IPS DF 19.7 (cell line): ENCODE measurements at places on chromosomes 1 and 21.

GRCh38 chr1:205339717-205340116 is 17.0 kb downstream of the KLHDC8A start:
- DNase-seq = no peak

GRCh38 chr21:41966041-41966833 is 12.4 kb upstream of the C2CD2 start:
- no peak for DNase-seq

- DNase-seq = no peak
Measured at GRCh38 chr1:7481194-7481593, 289.9 kb upstream of the VAMP3 start.

DNA sequence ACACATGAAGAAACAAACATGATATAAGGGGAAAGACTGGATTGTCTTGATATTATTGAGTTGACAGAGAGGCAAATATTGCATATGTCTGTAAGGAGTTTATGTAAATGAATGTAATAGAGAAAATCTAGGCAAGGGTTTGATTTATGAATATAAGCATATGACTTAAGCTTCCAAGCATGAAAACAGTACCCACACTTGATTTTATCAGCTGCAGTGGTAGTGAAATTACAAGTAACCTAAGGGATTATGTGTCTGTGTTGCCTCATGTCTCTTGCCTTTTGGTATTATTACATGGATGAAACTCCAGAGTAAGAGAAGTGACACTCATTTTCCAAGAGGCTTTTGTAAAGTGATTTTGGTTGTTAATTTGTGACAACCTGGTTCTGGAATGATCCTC is 1678.9 kb downstream of the KCNT2 start:
- DNase-seq = no peak

- no peak for DNase-seq
Measured at GRCh38 chr1:23167353-23168078, 1.1 kb downstream of the LUZP1 start.

GRCh38 chr1:217650674-217651073 is 19.5 kb downstream of the SPATA17 start:
- DNase-seq = no peak

DNA sequence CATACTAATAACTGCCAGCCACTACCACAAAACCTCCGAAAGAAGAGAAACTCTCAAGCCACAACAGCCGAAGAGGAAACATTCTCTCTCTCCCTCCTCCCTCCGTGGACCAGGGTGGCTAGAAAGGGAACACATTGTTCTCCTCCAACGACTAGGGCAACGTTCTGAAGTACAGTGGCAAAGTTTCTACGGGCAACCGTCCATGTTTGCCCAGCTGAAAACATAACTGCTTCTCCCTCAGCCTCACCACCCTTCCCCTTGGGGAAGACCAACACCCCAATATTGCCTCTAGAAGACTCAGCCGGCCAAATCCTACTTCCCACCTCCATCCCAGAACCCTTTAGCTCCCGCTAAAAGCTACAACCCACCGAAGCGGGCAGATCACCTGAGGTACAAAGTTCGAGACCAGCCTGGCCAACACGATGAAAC is 2.0 kb downstream of the GLUL start:
- no peak for DNase-seq

DNA sequence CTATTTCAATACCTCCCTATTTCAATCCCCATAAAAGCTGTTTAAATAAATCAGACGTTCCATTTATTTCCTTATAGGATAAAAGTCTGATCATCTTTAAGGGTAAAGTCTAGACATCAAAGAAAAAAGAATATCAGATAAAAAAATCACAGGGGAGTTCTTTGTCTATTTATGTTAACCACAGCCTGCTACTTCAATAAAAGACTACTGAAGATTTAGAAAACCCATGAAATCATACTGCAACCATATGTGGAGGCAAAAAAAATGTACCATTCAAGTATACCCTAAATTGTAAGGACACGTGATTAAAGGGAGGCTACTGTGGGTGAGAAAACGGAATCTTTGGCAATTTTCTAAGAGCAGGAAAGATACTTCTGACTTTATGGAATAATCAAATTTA is 108.2 kb upstream of the TNFSF4 start:
- no peak for DNase-seq

GRCh38 chr1:46991083-46991923 is 32.2 kb upstream of the CYP4X1 start:
- DNase-seq = no peak

DNA sequence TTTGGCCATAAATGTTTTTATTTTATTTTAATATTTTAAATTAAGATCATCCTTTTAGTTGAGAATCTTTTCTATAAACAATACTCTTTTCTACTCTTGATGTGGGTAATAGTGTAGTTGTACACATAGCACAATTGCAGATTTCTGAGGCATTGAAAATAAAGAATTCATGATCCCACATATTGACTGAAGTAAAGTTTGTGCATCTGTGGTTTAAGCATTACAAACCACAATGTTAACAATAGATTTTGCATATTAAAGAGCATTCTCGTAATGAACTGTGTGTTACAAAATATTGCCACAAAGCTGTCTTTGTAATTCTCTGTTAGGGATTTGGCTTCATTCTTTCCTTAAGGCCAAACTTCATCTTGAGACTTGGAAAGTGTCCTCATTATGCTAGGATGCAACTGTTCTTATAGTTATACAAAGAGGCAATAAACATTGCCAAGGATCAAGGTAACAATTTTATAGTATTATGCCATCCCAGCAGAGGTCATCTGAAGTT is 256.8 kb downstream of the OLFM3 start:
- DNase-seq = no peak

DNA sequence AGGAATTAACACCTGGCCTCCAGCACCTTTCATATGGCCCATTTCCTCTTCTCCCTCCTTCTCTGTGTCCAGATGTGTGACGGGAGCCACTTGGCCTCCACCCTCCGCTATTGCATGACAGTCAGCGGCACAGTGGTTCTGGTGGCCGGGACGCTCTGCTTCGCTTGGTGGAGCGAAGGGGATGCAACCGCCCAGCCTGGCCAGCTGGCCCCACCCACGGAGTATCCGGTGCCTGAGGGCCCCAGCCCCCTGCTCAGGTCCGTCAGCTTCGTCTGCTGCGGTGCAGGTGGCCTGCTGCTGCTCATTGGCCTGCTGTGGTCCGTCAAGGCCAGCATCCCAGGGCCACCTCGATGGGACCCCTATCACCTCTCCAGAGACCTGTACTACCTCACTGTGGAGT is 5.6 kb downstream of the TMEM61 start:
- no peak for DNase-seq

- no peak for DNase-seq
Measured at GRCh38 chr1:232302376-232303221, 327.3 kb downstream of the SIPA1L2 start.

- no peak for DNase-seq
Measured at GRCh38 chr1:51946300-51946699, 44.2 kb downstream of the RAB3B start.

- no peak for DNase-seq
Measured at GRCh38 chr1:18923756-18924211, 21.4 kb upstream of the ALDH4A1 start.

DNA sequence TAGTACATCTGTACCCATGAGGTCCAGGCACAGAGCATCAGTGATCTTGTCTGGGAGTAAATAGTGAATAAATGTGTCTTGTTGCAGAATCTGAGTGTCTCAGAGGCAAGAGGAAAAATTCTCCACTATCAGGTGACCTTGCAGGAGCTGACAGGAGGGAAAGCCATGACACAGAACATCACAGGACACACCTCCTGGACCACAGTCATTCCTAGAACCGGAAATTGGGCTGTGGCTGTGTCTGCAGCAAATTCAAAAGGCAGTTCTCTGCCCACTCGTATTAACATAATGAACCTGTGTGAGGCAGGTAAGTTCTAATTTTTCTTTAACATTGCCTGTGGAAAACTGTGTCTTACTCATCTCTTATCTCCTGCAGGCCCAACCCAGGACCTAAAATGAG is 43.1 kb downstream of the IL12RB2 start:
- DNase-seq = no peak

GRCh38 chr1:7456722-7457082 is 314.4 kb upstream of the VAMP3 start:
- DNase-seq = no peak

- no peak for DNase-seq
Measured at GRCh38 chr21:44872323-44872648, 1.2 kb downstream of the PTTG1IP start.

- no peak for DNase-seq
Measured at GRCh38 chr1:11880911-11881748, 22.4 kb upstream of the NPPB start.

DNA sequence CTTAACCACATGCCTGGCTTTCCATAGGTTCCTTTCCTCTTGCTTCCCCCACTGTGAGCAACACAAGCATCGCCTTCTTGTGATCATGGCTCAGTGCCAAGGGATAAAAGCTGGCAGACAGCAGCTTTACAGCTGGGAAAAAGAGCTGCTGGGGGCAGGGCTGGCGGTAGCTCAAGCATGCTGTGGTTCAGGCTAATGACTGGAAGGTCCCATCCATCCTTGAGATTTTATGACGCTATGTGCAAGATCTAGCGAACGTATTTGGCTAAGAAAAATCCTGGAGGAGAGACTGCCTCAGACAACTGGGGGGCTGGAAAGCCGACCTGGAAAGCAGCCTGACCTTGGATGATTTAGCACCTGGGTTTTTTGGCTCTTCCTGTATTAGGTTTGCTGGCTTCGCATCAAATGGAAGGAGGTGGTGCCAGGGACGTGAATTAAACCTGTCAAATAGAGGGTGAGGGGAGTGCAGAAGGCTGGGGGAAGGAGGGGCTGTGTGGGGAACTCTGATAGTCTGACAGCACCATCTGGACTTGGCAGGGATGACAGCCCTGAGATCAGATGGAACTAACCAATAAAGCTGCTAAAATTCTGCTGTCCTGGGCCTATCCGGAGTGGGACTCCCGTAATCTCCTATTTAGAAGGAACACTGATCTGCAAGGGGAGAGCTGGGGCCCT is 34.8 kb downstream of the ZMYND12 start:
- DNase-seq = no peak

- no peak for DNase-seq
Measured at GRCh38 chr1:15531003-15531402, 4.4 kb downstream of the DNAJC16 start.

DNA sequence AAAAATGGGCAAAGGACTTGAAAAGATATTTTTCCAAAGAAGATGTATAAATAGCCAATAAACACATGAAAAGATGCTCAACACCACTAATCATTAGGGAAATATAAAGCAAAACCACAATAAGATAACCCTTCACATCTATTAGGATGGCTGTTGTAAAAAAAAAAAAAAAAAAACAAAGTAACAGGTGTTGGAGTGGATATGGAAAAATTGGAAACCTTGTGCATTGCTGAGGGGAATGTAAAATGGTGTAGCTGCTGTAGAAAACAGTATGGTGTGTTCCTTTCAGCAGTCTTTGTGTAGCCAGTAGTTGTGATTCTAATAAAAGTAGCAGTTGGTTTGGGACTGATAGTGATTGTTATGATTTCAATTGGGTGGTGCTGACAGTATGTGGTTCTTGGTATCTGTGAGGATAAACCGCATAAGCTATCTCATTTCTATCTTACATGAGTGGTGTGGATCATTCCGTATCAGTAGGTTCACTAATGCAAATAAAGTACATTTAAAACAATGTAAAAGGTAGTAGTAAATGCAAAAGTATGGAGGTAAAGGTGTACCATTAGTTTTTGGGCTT is 19.9 kb downstream of the MAN1A2 start:
- DNase-seq = no peak

- DNase-seq = no peak
Measured at GRCh38 chr1:245173446-245174211, 18.8 kb downstream of the KIF26B start.
